Fibroblast of skin of right quadriceps (primary cell): ENCODE measurements at places on chromosomes 4 and X.

GRCh38 chr4:103012551-103012950, 7.0 kb downstream of the SLC9B1 start:
- DNase-seq = no peak

DNA sequence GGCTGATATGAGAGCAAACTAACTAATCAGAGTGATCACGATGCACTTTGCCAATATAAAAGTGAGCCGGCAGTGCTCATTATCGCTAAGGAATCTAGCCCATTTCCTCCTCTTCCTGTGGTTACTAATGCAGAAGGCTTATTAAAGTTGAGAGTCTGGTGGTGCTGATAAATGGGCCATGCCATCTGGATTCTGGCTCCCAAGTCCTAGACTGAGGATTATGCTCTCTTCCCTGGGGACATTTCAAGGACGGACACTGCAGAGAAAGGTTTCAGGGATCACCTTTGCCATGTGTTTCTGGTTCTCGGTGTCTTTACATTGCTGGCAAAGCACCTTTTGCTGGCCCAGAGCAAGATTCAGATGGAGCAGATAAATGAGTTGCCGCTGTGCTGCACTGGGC, 85.3 kb downstream of the RTL5 start:
- DNase-seq = no peak

DNA sequence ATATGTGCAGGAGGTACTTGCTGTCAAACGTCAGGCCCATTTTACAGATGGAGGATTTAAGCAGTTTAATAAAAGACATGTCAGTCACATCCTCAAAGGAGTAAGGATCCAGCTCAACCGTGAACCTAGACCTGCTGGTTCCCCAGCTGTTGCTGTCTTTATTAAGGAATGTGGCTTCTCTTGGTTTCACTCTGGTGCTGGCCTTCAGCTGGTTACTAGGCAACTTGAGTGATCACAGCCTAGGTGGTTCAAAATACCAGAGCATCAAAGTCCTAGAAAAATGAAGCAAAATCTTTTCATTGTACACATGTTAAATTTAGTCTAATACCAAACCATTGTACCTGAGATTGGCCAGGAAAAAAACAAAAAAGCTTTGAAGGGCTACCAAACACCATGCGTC, 32.7 kb upstream of the GLRA2 start:
- DNase-seq = peak; percentile 2

DNA sequence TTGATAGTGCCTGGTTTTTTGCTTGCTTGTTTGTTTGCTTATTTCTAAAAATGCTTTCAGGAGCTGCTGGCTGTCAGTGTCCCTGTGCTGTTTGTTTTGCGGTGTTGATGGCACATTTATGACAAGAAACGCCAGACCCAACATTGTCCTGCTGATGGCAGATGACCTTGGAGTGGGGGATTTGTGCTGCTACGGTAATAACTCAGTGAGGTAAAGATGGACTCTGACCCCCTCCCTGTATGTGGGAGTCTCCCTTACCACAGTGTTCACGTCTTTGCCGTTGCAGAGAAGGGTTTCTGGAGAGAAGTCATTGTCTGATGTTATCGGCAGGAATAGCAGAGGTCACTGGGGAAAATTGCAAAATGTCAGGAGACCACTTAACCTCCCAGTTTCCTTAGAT, at the start of gene ARSH:
Gene ARSH, plus strand, starts transcription at position 52 of the 400 bp plus-strand sequence. Its CDS starts 67 bp downstream, at position 119.
- DNase-seq = no peak

GRCh38 chr4:67292636-67293035, 252.7 kb downstream of the CENPC start:
- no peak for DNase-seq

DNA sequence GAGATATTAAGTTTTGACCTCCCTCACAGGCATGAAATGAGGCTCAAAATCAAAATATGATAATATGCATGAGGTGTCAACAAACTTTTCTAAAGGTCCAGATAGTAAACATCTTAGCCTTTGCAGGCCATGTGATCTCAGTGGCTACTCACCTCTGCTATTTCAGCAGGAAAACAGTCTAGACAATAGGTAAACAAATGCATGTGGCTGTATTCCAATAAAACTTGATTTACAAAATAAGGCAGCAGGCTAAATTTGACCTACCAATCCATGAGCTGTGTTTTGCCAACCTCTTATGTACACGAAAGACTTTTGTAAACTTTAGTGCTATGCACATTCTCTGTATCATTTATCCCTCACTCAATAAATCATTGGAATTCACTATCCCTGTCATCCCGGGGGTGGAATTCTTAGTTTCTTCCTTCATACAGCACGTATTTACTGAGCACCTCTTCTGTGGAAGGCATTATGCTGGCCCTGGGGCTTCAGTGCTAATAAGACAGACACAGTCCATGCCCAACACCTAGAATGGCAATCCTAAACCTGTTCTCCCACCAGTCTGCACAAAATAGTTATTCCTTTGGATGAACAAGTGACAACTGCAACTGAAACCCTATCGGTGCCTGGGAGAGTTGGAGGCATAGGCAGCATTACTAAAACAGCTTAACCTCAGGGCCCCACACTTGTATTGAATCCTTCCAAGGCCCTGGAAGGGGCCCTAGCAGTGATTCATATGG, 19.9 kb downstream of the MAGEB17 start:
- peak; percentile 18 for DNase-seq

GRCh38 chr4:11079171-11079570, 349.5 kb downstream of the HS3ST1 start:
- DNase-seq = peak; percentile 80

DNA sequence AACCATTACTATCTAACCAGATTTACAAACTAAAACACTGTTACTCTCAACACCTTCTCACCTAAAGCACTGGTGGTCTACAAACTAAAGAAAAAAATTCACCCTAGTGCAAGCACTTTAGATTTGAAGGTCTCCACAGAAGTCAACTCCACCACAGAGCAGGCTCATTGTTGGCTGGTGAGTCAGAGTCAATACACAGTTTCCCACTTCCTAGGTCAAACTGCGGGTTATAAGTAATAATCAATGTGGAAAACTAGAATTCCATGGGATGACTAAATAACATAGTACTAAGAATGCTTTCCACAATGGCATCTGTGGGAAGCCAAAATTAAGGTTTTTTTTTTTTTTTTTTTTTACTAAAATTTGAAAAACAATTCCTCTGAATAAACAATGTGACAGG, 191.8 kb downstream of the PDGFC start:
- DNase-seq = peak; percentile 96

GRCh38 chrX:132059973-132060540, 37.0 kb downstream of the STK26 start:
- peak; percentile 31 for DNase-seq

DNA sequence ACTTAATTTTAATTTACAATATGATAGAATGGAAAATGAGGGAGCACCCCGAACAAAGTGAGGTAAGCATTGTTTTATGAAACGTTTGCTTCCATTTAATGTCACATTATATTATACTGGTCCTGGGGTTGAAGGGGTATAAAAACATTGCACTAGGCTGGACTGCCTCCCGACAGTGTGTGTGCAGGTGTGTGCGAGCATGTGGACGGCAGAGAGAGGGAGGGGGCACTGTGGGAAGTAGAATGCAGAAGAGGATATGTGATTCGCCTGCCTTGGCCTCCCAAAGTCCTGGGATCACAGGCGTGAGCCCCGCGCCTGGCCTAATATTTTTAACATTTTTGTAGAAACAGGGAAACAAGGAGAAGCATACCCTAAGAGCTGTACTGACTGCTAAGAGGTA, 36.0 kb downstream of the IRF2 start:
- no peak for DNase-seq

DNA sequence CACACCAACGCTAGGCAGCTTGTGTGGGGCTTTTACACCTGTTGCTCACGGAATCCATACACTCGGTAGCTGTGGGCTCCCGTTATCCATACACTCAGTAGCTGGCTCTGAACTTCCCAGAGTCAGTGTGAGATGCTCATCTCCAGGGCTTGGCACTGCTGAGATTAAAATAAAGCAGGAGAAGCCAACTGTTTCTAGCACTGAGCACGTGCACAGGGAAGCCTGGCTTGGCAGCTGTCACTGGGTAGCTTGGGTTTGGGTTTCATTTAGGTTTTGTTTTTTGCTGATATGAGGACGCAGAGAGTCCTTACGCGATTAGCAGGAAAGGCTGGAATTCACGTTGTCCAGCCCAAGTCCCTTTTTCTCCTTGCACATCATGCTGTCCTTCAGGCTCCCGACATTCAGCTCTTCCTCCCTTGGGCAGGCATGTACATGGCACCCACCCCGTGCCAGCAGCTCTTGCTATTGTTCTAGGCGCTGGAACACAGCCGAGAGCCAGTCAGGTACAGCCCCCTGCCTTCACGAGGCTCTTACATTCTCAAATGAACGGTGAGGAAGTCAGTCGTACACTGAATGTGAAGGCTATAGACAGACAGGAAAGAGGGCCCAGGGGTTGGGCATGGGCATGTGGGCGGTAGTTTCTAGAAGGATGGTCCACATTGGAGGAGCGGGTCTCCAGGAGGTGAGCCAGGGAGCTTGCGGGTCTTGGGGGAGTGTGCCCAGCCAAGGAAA, 25.9 kb downstream of the NSG1 start:
- no peak for DNase-seq

- no peak for DNase-seq
These were observed 1626.0 kb upstream of the TENM3 start for GRCh38 chr4:180617196-180617595.

- DNase-seq = peak; percentile 28
These were observed 1.3 kb downstream of the TMEM47 start for GRCh38 chrX:34655501-34656455.

- DNase-seq = no peak
These were observed 4.7 kb downstream of the CPLX1 start for GRCh38 chr4:821181-821591.

DNA sequence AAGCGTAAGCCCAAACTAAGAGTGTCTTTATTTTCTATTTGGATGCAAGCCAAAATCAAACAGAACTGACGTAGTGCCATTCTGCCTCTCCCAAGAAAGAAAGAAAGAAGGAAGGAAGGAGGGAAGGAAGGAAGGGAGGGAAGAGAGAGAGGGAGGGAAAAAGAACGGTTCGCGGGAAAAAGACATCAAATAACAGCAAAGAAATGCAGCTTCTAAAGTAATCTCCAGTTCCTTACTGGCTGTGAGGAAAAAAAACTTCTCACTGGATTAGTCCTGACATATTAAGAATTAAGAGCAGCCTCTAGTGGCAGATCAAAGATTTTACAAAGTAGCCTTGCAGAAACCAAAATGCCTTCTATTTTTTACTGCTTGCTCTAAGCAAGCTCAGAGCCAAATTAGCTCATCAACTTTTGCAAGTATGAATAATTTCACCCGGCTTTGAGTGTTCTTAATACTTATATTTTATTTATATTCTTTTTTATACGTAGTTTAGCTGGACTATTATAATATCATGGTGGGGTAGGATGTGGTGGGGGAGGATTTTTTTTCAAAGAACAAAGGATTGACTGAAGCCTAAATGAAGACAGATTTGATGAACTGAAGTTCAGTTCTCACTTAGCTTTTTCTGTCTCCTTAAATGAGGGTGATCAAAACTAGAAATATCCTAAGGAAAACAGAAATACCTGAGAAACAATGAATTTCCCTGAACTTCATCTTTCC, 36.6 kb downstream of the PITX2 start:
- DNase-seq = peak; percentile 70

- no peak for DNase-seq
These were observed 332.2 kb downstream of the DHX15 start for GRCh38 chr4:24252121-24252520.

GRCh38 chr4:123631786-123632692, 235.4 kb downstream of the SPRY1 start:
- DNase-seq = peak; percentile 77

DNA sequence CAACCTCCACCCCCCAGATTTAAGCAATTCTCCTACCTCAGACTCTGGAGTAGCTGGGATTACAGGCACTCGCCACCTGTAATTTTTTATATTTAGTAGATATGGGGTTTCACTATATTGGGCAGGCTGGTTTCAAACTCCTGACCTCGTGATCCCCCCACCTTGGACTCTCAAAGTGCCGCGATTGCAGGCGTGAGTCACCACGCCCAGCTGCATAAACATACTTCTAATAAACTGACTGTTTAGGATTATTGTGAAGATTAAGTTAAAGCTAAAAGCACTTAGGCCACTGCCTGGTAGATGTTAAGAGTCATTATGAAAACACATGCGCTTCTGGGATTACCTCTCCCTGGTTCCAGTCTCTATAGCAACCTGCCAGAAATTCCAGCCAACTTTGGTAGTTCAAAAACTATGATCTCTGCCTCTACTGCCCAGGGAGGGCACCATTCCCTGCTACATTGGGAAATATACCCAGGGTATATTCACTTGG, 30.2 kb upstream of the GRIA3 start:
- DNase-seq = no peak
